ENCODE measurements at places on chromosomes 6 and 20. TPM values are rescaled to one million over a fixed set of nuclear protein-coding genes. Genes with fewer than 3 reads are reported as not detected.

DNA sequence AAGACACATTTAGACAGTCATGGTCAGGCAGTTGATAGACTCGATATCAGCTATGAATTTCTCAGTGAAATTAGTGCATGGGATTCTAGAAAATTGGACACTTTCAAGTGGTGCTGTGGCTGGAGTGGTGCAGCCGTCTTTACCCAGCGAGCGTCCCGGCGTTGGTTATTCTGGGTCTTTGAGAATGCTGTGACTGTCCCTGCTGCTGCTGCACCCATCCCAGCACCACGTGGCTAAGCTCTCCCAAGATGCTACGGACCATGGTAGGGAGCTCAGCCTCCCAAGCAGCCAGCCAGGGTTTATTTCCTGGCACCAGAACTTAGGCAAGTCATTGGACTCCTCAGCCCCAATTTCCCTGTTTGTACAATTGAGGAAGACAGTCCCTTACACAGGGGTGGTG, 147.2 kb upstream of the RPS6KA2 start:
- no peak for DNase-seq
- no peak overlapping the region for H3K4me3 ChIP-seq
- H3K4me1 ChIP-seq = peaks cover 6% of the 10 kb centered on the region
- no peaks in the 10 kb centered on the region for H3K27me3 ChIP-seq
- H3K36me3 ChIP-seq = no peaks in the 10 kb centered on the region

The DOK5 gene
- total RNA-seq = 28.8 TPM

DNA sequence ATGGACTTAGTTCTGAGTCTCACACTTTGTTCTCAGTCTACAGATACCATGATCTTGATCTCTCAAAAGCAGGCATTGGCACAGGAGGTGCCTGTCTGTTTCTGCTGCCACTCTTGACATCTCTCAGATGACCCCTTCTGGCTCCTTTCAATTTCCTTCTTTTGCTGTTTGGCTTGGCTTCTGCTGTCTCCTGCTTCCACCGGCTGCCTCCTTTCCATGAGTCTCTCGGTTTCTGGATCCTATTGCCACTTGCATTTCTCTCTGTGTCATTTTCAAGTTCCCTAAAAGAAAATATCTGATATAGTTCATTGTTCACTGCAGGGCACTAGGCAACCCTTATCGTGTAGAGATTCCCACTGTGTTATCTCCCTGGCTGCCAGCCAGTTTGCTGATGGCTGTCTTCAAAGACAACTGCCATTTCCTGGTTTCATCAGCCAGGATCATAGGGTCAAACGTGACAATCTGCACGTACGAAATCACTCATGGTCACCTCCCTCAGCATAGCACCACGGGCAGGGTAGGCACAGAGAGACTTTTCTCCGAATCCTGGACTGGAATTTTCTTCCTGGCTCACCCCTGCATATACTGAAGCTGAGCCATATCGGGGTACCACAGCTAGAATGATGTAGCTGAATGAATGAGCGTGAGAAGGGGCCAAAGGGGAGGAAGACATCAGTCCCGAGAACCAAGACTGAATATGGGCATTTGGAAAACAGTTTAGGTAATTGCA, 144.6 kb upstream of the TMEM170B start:
- DNase-seq = peak; percentile 21
- no peaks in the 10 kb centered on the region for H3K36me3 ChIP-seq
- no peak overlapping the region for H3K27ac ChIP-seq
- H3K27me3 ChIP-seq = no peaks in the 10 kb centered on the region
- no peak overlapping the region for H3K4me3 ChIP-seq
- H3K4me1 ChIP-seq = no peaks in the 10 kb centered on the region

- no peaks in the 10 kb centered on the region for H3K36me3 ChIP-seq
- no peaks in the 10 kb centered on the region for H3K27me3 ChIP-seq
- peaks cover 2% of the 10 kb centered on the region for H3K4me1 ChIP-seq
- no peak overlapping the region for H3K27ac ChIP-seq
- H3K4me3 ChIP-seq = no peak overlapping the region
- DNase-seq = no peak
Measured at GRCh38 chr6:105786449-105786848, 299.7 kb upstream of the PRDM1 start.

DNA sequence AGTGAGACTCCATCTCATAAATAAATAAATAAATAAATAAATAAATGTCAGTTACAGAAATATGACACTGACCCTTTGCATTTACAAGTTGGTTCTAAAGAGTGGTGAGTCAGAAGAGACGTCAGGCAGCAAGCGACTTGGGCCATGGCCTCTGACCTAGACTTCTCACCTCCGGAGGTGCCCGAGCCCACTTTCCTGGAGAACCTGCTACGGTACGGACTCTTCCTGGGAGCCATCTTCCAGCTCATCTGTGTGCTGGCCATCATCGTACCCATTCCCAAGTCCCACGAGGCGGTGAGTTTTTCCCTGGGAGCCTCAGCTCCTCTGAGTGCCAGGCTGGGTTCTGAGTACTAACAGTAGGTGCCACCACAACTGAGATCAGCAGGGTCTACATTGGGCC, 11.7 kb downstream of the MANBAL start:
- DNase-seq = no peak
- H3K27ac ChIP-seq = no peak overlapping the region
- no peaks in the 10 kb centered on the region for H3K27me3 ChIP-seq

GRCh38 chr6:65123521-65123920, 583.5 kb downstream of the EYS start:
- H3K27ac ChIP-seq = no peak overlapping the region
- no peaks in the 10 kb centered on the region for H3K36me3 ChIP-seq
- no peaks in the 10 kb centered on the region for H3K27me3 ChIP-seq
- H3K4me3 ChIP-seq = no peak overlapping the region
- no peaks in the 10 kb centered on the region for H3K4me1 ChIP-seq

The SLC32A1 gene
- total RNA-seq = 18.5 TPM

- H3K36me3 ChIP-seq = no peaks in the 10 kb centered on the region
- no peak overlapping the region for H3K4me3 ChIP-seq
- no peak overlapping the region for H3K27ac ChIP-seq
- no peaks in the 10 kb centered on the region for H3K4me1 ChIP-seq
Measured at GRCh38 chr6:140264431-140264830, 890.0 kb upstream of the CITED2 start.

The LRP11 gene
- 18.0 TPM for total RNA-seq

GRCh38 chr20:6231556-6231955, 108.7 kb upstream of the FERMT1 start:
- H3K4me3 ChIP-seq = no peak overlapping the region
- no peak for DNase-seq
- H3K4me1 ChIP-seq = no peaks in the 10 kb centered on the region
- H3K27ac ChIP-seq = no peak overlapping the region
- H3K27me3 ChIP-seq = no peaks in the 10 kb centered on the region
- no peaks in the 10 kb centered on the region for H3K36me3 ChIP-seq

DNA sequence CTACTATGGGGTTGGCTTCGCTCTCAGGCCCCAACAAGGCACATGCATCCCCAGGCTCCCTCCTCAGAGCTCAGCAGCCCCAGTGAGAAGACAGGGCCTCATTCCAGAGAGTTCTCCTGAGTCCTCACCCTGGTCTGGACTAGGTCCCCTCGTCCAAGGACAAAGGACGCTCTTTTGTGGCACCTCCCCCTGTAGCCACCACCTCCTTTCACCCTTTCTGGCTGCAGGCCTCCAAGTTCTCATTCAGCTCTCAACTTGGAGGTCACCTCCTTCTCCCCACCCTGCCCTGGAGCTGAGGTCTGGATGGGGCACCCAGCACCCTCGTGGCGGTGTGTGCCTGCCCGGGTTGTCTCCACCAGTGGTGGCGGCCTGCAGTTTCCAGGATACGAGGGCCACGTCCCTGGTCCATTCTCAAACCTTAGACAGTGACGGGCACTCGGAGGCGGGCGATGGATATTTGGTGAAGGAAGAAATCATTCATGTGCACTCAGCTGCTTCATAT, 2.5 kb downstream of the UNC93A start:
- no peaks in the 10 kb centered on the region for H3K27me3 ChIP-seq
- H3K4me1 ChIP-seq = peaks cover 3% of the 10 kb centered on the region
- H3K4me3 ChIP-seq = no peak overlapping the region
- H3K27ac ChIP-seq = no peak overlapping the region

- peaks cover 3% of the 10 kb centered on the region for H3K4me1 ChIP-seq
- H3K4me3 ChIP-seq = no peak overlapping the region
- H3K36me3 ChIP-seq = no peaks in the 10 kb centered on the region
- H3K27me3 ChIP-seq = no peaks in the 10 kb centered on the region
Measured at GRCh38 chr6:73050706-73051105, 174.6 kb downstream of the KHDC1L start.

The CFAP61 gene
- total RNA-seq = 9.8 TPM

GRCh38 chr6:116764961-116765841, at the start of gene FAM162B:
FAM162B (minus strand) TSS chr6:116765719; CDS start chr6:116765576, 143 bp downstream.
- peaks cover 31% of the 10 kb centered on the region for H3K27me3 ChIP-seq
- peak within 1 kb of the TSS; percentile 48 for H3K4me3 ChIP-seq
- peaks cover 13% of the 10 kb centered on the region for H3K4me1 ChIP-seq
- H3K27ac ChIP-seq = no peak within 1 kb of the TSS

DNA sequence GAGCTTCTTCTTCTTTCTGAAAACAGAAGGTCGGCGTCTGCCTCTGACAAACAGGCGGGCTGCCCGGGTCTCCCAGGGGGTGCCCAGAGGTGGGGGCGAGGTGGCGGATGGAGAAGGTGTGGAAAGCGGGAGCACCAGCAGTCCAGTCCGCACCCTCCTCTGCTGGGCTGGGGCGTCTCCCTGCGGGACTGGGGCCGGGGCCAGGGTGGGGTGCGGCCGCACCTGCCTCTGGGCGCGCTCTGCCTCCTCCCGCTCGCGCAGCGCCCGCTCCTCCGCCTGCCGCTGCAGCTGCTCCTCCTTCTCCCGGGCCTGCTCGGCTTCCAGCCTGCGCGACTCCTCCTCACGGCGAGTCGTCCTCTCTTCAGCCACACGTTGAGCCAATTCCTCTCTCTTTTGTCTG, 71.1 kb upstream of the BCLAF1 start:
- H3K27me3 ChIP-seq = no peaks in the 10 kb centered on the region
- peaks cover 21% of the 10 kb centered on the region for H3K36me3 ChIP-seq

The HLA-B gene
- total RNA-seq = 134 TPM

DNA sequence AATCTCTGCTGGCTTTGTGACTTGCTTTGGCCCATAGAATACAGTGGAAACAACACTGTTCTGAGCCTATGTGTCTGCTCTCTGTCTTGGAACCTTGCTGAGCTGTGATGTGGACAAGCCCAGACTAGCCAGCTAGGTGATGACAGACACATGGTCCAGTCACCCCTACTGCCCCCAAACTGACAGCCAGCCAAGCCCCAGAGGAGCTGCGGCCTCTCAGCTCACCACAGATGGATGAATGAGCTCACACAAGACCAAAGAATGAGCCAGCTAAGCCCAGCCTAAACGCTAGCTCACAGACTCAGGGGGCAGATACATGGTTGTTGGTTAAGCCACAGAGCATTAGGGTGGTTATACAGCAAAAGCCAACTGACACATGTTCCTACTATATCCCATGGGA, 4.1 kb downstream of the AARS2 start:
- no peak overlapping the region for H3K27ac ChIP-seq
- no peaks in the 10 kb centered on the region for H3K27me3 ChIP-seq
- no peak overlapping the region for H3K4me3 ChIP-seq
- DNase-seq = no peak
